ENCODE measurements at places on chromosomes 5 and 9.

- no peak for DNase-seq
Measured at GRCh38 chr5:80408484-80409366, 861 bp downstream of the ZFYVE16 start.

DNA sequence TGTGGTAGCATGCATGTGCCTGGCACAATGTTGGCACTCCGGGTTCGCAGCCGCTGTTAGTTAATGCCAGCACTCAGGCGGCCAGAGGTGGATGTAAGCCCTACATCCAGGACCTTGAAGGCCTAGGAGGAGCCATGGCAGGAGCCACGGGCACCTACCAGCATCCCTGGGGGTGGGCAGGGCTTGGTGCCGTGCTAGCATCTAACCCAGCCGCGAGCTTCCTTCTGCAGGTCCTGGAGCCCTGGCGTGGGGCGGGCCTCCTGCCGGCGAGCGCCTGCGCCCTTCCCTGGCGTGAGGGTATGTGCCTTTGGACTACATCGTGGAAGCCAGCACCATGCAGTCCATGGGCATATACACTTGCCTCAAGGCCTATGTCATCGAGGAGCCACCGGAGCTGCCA, 53.8 kb downstream of the COL27A1 start:
- no peak for DNase-seq

DNA sequence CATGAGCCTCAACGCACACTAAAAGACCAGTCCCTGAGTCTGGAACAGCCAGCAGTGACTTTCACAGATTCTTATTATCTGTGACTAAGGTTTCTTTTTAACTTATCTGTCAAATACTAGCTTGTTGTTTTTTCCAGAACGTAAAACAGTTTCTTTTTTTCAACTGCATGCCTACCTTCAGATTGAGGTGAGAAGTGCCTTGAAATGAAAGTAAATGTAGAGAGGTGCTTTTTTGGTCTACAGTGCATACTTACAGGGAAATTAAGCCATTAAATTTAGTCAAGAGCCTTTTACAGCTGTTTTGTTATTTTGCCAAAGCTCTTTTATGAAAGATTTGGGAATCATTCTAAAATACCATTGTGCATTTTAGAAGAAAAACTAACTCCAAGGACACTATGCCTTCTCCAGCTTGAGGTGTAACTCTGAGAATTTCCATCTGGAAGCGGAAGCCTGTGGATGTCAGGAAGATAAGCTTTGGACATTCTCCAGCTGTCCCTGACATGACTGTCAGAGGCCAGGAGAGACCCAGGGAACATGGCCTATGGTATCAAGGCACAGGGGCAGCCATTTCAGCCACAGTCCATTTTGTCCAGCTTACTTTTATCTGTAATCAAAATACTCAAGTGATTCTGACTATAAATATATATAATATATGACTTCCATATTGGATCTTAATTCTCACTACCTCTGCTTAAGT, 230.3 kb downstream of the GLIS3 start:
- no peak for DNase-seq

DNA sequence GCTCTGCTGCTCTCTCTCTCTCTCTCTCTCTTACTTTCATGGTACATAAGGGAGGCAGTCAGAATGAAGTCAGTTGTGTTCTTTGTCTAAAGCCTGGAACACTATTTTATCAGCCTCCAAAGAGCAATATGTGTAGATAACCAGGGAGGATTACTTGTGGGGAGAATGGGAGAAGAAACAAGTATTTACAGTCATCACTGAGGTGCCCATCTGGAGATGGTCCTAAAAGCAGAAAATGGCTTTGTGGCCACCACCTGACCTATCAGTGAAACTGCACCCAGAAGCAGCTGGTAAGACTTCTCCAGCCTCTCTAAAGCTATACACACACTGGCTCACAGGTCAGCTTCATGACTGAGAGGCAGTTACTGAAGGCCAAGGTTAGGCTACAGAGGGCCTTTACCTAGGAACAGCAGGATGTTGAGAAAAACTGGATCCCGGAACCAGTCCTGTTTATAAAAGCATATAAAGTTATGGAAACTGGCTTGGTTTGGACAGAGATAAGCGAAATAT, 75.1 kb downstream of the MRPS27 start:
- DNase-seq: no peak

Data from GM12864 (cell line).